ENCODE measurements at places on chromosomes 5 and 9.

GRCh38 chr5:143016777-143017516 is 246.8 kb downstream of the ARHGAP26 start:
- peak; percentile 28 for DNase-seq

GRCh38 chr5:168401226-168401625 is 85.0 kb upstream of the RARS1 start:
- DNase-seq = no peak

- DNase-seq = no peak
Measured at GRCh38 chr5:98314292-98314691, 459.2 kb upstream of the RGMB start.

GRCh38 chr9:38419181-38419580 is 5.1 kb downstream of the IGFBPL1 start:
- no peak for DNase-seq

DNA sequence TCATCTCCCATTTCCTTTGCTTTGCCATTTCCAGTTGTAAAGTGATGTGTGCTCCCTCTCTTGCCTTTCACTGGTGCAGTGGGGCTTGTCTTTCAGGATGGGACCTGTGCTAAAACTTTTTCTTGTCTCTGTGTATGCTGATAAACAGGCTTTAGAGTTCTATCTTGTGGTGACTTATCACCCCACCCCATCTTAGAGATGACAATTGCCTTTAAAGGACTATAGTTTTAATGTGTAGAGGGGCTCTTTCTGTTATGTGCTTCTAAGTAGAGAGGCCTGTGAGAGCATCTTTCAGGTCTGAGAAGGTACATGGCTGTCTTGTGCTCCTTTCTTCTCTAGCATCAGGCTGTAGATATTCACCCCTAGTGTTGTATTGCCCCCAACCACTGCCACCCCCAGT is 21.9 kb downstream of the MAN2A1 start:
- DNase-seq = no peak

DNA sequence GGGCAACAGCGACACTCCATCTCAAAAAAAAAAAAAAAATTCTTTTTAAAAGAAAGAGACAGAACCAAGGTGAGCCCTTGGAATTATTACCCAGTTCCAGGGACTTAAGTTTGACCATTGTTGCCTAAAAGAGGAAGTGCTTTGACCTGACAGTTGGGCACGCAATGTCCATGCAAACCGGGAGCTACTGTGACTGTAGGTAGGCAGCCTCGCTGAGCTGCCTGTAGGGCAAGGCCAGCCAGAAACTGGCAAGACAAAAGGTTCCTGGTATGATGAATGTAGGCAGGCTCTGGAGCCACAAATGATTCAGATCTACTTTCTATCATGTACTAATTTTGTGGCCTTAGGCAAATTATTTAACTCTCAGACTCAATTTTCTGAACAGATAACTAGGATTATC is 334.8 kb upstream of the ZNF462 start:
- no peak for DNase-seq

DNA sequence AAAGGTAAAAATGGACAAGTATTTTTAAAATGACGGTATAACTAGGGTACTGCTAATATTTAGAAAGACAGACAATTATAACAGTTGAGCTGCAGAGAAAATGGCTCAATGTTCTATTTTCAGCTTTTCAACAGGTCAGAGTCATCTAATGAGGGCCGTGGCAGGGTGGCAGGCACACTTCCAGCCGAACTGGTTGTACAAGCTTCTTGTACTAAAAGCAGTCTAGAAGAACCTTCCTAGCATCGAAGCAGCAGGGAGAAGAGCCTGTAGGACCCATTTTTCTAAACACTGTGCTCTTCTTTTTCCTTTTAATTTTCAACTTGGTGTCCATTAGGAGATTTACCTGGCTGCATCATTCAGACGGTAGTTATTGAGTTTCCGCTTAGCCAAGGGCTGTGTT is 85.6 kb downstream of the SLC28A3 start:
- DNase-seq = no peak

GRCh38 chr5:2094616-2094995 is 211.9 kb upstream of the IRX4 start:
- DNase-seq = no peak

DNA sequence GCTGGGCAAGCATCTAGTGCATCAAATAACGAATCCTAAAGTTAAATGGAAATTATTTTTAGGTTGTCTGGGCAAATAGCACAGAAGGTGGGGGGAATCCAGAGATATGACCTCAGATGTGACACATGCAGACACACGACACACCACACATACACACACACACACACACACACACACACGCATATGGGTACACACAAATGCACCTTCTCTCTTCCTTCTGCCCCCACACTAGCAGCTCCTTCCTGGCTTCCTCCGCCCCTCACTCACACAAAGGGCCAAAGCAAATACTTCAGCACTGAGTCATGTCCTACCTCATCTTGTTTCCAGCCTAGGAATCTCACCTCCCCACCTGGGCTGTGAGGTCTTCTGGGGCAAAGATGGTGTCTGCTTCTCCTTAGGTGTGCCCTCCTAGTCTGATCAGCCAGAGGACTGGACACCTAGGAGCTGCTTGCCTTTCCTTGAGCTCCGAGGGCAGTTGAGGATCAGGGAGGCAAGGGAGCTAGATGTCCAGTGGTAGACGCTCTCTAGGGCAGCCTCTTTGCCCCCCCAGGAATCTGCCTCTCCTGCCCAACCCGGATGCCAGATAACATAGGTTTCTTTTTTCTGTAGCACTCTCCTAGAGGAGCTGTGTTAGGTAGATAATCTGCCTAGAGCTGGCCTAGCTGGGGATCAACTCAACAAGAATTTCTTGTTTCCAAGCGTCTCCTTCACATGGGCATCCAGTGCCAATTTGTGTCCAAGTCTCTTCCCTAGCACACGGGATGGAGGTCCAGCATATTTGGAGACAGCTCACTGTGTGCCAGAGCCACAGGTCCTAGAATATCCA is 14.3 kb upstream of the JADE2 start:
- DNase-seq = no peak

- no peak for DNase-seq
Measured at GRCh38 chr5:171207256-171207847, 101.7 kb upstream of the TLX3 start.

DNA sequence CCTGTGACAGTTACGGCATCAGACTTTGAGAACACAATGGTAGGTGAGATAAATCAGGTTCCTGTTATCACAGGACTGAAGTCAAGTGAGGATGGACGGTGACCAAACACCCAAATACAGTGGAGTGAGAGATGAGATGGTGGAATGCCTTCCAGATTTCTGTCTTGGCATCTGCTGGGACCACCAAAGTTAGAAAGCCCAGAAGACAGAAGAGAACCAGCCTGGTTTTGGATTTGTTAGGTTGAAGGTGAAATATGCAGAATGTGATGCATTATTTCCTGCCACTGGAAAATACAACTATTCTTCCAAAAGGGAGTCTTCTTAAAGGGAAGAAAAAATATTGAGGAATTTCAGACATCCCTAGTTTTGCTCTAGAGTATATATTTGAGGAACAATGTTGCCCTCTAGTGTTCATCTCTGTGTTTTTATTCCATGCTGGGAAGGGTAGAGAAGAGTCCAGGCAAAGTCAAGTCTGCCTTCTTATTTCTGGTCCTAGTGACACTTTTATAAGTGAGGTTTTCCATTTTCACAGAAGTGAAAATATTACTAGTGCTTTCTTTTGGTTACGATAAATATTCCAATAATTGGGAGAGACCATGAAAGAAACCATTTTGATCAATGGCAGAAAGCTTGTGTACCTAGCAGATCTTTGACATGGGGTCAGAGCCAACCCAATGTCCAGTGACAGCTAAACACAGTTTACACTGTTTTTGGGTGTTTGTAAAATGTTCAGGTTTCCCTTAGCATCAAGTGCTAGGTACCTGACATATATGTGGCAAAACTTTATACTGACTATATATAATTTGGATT is 142.3 kb upstream of the ANKH start:
- no peak for DNase-seq

- no peak for DNase-seq
Measured at GRCh38 chr9:127503379-127503921, 52.1 kb downstream of the LRSAM1 start.

DNA sequence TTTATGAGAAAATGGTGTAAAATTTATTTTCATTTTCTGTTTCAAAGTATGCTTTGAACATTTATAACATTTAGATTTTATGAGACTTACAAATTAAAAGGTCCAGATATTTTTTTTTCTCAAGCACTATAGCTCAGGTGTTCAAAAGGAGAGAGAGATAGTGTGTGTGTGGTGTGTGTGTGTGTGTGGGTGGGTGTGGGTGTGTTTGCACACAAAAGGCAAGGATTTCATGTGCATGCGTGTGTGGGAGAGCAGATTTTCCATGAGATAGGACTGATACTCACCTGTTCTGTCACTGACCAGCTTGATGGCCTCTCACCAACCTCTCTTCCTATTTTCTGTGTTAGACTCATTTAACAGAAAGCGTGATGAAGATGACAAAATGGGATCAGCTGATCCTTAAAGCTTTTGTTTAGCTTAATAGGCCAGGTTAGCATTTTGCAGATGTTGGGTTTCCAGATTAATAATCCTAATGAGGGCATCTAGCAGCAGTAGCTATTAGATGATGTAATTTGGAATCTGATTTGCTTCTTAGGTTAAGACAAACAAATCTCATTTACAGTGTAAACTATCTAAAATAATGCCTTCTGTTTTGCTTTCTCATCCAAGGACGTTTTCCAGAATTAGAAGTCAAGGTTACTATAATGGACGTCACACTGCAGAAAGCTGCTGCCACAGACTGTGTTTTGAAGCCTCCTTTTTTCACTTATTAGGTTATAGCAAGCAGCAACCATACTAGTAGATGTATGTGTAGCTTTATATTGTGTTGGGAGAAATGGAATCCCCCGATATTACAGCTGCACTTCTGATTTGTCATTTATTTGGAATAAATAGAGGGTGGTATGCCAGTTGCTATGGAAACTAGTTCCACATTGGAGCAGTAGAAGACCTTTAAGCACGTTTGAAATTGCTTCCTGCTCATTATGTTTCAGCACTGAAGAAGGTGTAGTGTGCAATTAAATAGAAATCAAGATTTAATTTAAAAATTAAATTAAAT is 355.6 kb downstream of the TAF11L14 start:
- no peak for DNase-seq

DNA sequence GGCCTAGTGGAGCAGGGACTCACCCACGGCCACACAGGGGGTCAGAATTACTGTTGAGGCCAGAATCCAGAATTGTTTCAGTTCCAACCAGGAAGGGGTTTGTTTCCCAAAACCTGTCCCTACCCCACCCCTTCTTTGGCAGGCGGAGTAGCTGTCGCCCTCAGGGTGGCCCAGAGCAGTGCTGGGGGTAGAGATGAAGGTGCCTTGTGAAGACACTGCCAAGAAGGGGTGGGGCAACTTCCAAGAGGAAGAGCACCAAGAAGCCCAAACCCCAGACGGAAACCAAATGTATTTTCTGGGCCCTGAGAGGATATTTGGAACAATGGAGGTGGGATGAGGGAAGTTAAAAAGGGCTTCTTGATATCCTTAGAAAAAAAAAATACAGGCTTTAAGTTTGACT is 11.4 kb upstream of the NDST1 start:
- DNase-seq = no peak

GRCh38 chr5:171307789-171308452 is 1.1 kb upstream of the TLX3 start:
- DNase-seq = no peak

GRCh38 chr9:112186695-112187094 is 11.6 kb upstream of the SUSD1 start:
- DNase-seq = no peak

DNA sequence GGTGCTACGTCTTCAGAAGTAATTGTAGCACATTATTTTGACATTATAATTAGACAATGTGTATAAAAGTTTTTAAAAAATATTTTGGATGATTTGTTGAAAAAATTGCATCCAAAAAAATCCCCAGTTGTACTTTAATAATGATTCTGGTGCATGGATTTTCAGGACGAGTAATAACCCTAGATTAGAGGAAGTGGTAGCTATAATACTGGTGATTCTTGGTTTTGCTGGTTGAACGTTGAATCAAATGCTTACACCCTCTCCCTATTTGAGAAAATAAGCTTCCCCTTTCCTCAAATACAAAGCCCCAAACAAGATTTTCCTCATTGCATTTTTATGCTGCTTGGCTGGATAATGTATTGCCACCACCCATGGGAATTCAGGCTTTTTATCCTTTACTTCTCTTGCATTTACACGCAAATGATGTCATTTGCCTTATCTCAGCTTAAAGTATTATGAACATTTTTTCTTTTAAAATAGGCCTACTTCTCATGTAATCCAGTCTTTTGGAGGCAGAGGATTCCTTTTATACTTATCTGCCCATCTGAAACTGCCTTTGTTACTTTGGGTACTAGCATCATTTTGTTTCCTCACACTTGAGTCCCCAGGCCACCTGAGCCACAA is 86.3 kb downstream of the UBE2R2 start:
- DNase-seq = no peak

GRCh38 chr5:67194166-67194565 is 2.4 kb downstream of the CD180 start:
- no peak for DNase-seq

DNA sequence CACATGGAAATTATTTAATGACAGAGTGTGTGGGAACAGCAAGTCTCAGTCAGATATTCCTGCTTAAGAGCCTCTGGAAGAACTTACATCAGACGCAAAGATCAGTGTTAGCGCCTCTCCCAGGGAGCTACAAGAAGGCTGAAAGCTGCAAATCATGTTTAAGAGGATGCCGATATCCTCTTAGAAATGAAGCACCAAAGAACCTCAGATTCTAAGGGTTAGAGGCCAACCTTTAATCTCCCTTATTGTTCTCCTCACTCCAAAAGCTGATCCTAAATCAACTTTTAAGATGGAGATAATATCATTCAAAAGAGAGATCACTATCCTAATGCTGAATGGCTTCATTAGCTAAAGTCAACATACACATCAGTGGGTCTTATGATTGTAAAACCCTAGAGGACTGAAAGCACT is 160.6 kb downstream of the NFIB start:
- DNase-seq = no peak

DNA sequence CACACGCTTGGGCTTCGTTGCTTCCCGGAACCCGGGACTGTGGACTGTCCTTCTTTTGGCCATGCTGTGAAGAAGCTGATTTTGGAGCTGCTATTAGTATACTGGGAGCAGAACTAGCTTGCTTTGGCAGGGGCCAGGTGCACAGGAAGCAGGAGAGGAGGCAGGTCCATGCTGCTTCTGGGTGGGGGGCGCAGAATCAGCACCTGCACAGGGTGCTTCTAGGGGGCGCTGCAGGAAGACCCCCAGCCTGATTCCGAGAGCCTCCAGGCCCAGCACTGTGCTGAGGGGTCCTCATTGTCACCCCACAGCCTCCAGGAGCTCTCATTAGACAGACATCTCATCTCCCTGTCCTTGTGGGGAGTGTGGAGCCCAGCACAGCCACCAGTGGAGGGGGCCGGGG is 252.6 kb upstream of the IRX4 start:
- DNase-seq = no peak

All from CD4-positive, alpha-beta T cell (primary cell).